Activated naive CD4-positive, alpha-beta T cell treated with Interleukin-2 at 50 U/mL for 16 hours (primary cell): ENCODE measurements at places on chromosomes 5 and 9.

GRCh38 chr5:1185629-1186350 lies 15.6 kb upstream of the SLC6A19 start:
- DNase-seq = no peak

DNA sequence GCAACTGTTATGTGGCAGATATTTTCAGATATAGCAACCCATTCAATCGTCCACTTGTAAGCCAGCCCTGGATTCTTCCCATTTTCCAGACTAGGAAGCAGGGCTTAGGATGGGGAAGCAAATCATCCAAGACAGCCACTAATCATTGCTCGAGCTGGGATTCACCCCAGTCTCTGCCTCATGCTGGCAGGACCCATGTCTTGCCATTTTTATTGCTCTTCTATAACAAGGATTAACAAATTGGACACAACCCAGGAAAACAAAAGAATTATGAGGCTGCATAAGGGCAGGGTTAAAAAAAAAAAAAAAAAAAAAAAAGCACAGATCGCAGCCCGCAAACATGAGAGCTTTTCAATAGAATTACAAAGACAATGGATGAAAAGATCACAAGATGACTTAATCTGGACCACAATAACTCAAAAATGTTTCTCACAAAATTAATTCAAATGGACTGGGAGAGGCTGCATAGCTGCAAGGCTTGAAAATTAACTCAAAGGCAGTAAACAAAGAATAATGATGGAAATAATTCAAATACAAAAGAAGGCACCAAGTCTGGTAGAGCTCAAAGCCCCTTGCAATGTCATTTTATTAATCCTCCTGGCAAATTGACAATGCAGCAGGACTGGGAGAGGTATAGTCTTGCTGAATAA lies 40.7 kb downstream of the ASTN2 start:
- no peak for DNase-seq

DNA sequence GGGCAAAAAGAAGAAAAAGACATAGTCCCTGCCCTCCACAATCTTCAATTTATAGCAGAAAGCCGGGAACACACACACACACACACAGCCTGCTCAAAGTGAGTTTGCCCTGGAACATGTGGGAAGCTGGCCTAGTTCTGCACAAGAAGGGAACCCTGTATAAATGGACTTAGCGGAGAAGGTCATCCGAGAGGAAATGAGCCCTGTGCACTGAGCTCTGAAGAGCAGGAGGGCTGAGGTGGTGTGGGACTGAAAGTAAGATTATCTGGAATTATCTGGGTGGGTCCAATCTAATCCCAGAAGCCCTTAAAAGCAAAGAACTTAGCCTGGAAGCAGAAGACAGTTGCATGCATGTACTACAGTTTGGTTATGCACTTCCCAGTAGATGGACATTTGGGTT lies 90.0 kb upstream of the CTSV start:
- DNase-seq = no peak

DNA sequence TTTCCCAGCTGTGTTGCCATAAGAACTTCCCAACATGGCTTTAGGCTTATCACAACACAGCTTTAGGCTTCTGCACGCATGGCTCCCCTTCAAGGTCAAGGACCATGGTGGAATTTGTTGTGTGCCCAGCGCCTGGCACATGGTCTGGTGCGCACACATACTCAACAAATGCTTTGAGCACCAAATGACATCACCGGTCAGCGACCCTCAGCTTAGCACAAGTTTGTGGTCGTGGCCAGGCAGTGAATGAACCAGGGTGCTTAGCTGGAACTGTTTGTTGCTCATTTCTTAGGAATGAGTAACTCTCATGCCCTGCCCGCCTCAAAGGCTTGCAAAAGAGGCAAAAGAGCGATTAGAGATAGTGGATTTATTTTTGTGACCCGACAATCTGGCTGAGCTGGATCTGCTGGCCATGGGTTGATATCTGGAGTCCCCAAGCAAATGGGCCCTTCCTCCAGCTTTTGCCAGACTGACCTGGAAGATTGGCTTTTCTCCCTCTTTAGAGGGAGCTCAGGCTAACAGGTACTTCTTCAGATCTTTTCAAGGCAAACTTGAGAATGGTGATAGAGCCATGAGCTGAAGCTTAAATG lies 58.9 kb downstream of the DAP start:
- DNase-seq = no peak

- no peak for DNase-seq
These were observed 57.7 kb upstream of the RNU6ATAC start for GRCh38 chr9:134222018-134222573.

- DNase-seq = no peak
These were observed 231.6 kb upstream of the NFIL3 start for GRCh38 chr9:91655215-91655614.

DNA sequence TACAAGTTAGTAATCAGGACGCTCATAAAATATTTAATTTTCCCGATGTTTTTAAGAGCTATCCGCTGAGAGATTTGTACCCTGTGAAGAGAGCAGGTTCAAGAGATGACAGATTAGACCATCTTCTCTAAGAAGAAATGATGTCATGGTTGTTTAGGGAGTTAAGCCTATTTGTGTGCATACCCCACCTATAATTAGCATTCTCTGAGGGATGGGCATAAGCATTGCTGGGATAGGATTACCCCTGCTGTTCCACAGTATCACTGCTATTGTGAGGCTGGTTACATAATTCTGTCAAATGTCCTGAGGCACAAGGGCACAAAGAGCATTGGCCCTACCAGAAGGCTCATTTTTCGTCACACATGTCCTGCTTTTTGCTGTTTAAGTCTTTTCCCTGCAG lies 687.0 kb downstream of the CETN3 start:
- no peak for DNase-seq

DNA sequence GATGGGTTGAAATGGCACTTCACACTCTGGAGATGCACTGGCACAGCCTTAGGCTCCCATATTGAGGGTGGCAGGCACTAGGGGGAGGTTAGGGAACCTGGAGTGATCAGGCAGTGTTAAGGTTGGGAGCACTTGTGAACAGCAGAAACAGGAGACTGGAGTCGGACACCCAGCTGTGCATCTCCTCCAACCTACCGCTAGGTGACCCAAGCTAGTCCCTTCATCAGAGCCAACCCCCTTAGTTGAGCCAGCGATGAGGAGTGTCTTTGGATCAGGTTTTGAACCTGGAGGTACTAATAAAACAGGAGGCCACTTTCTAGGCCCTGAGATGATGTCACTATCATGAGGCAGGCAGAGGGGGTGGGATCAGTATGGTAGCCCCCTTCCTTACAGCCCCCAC lies 1.7 kb downstream of the ACTL7B start:
- no peak for DNase-seq

GRCh38 chr5:122674385-122674784 lies 100.5 kb upstream of the SNX2 start:
- DNase-seq = no peak

- DNase-seq = no peak
These were observed 132.9 kb downstream of the ROR2 start for GRCh38 chr9:91817106-91817492.

GRCh38 chr5:94471521-94471920 lies 146.9 kb downstream of the KIAA0825 start:
- DNase-seq = no peak

DNA sequence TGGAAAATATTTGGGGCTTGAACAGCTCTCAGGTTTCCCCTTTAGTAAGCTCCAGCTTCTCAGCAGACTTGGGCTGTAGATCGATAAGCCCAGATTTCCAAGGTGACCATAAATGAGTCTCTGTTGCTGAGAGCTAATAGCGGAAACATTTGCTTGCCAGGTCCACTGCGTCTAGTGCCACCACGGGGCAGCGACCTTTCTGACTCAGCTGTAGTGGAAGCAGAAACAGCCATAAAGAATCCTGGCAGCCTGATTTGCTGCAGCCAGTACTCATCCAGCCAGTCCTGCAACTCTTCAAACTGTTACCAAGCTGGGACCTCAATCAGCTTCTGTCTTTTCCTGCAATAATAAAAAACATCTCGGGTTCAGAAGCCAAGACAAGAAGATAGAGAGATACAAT lies 241.7 kb downstream of the DOCK8 start:
- DNase-seq = no peak

DNA sequence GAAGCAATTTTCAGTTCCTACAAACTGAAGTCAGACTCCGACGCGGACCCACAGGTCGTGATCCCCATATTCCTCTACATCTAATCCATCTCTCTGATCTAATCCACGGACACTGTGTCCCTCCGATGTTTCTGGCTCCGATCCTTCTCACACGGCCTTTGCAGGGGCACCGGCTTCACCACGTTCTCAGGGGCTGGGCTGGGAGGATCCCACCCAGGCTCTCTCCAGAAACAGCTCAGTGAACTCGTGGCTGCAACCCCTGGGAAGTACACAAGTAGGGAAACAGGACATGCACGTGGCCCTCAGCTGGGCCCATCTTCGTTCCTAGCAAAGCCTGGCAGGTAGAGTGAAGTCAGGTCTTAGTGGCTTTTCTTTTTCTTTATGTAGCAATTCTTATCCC lies 49.1 kb upstream of the OLFM1 start:
- no peak for DNase-seq

DNA sequence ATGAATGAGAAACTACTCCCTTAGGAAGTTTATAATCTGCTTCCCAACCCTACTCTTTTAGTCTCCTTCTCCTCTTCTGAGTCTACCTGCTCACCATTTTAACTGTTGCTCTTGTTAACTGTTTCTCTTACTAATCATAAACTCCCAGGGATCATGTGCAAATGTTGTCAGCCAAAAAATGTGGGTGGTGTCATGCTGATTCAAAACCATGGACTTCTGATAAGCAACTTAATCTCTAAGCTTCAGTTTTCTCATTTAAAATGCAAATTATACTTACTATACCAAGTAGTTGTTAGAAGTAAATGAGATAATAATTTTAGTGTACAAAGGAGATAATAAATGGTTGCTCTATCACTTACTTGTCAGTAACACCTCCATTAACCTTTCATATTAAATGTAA lies 45.9 kb upstream of the TLX3 start:
- DNase-seq = no peak

GRCh38 chr5:81286059-81286617 lies 15.2 kb upstream of the ZCCHC9 start:
- no peak for DNase-seq

GRCh38 chr9:134783699-134784039 lies 96.9 kb upstream of the FCN2 start:
- DNase-seq = no peak

DNA sequence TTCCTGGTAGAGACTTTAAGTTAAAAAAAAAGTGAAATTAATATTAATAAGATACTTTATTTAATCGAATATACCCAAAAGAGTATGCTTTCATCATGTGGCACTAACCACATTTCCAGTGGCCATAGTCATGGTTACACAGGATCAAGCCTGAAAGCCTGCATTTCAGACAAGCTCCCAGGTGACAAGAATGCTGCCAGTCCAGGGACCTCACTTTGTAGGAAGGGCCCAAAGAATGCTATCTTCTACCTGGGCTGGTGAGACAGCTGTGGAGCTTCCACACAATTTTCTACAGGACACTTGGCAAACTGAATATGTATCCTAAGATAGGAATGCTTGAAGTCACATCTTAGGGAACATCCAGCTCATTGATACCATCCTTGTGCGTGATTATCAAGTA lies 203.8 kb downstream of the AUH start:
- no peak for DNase-seq

DNA sequence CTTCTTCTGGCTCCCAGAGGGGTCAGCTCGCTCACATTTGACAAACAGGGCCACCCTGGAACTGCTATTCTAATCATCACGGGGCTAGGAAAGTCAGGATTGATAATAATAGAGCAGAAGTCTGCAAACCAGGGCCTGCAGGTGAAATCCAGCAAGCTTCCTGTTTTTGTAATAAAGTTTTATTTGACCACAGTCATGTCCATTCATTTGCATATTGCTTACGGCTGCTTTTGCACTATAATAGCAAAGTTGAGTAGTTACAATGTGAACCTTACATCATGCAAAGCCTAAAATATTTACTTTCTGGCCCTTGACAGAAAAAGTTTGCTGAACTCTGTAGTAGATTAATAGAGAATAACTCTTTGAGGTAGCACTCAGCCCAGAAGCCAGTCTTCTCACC lies 63.2 kb upstream of the CTXN3 start:
- no peak for DNase-seq

DNA sequence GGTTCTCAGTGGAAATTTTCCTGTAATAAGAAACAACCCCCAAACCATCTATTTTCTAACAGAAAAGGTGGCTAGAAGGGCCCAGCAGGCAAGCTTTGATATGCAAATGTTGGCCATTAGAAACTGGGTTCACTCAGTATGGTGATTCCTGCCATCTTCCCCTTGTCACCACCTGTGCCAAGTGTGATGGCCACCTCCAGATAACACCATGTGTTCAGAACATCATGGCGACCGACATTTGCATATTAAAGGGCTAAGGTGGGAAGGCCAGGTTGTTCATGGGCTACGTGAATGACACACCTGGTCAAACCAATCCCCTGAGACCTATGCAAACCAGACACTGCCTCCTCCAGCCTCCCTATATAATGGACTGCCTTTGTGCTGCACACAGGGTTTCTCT lies 20.4 kb downstream of the FOXE1 start:
- no peak for DNase-seq

- DNase-seq = no peak
These were observed 13.0 kb upstream of the SPINK4 start for GRCh38 chr9:33227008-33227398.

DNA sequence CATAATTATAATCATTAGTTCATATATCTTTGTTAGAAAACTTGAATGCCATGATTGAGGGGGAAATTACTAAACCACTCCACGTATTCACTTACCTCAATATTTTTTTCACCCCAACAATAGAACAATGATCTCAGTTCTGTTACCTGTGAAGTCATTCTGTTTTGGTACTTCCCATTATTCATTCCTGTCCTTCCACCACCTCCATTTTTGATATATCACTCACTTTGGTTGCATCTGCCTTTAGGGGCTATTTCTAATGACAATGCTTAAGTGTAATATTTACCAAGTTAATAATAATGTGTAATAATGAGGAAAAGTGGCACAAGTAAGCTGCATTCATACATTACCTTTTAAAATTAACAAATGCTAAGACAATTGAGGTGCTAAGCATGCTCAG lies 218.4 kb downstream of the SPATA31D1 start:
- DNase-seq = no peak

DNA sequence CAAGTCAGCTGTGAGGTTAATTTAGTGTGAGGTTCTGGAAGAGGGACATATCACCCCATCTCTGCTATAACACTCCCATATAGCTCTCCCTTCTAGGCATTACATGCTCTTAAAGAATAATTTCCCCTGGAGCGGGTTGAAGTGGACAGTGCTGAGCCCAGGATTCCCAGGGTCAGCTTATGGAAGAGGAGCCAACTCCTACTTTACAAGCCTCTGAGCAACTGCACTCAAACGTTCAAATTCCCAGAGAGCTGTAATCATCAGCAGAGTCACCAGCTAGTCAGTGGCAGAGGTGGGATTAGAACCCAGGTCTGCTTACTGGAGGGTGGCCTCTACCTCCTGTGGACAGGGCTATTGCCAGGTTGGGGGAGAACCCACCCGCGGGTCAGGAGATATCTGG lies 1.4 kb downstream of the NEURL1B start:
- DNase-seq = no peak

DNA sequence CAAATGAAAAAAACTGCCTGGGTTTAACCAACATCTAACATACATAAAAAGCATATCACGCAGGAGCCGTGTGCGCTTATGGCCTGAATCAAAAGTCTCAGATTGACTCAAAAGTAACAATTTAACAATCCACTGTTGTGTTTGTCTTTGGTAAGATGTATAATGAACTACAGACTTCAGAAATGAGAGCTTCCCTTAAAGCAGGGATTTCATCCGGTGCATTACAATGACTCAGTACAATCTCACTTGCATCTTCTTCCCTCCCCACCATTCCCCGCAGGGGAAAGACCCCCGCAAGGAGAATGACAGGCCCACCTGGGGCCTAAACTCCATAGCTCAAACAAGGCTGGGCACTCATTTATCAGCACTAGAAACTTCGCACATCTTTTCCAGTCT lies 1.4 kb downstream of the ZFR start:
- DNase-seq = peak; percentile 37

GRCh38 chr5:34716986-34717385 lies 60.9 kb downstream of the RAI14 start:
- DNase-seq = no peak
